ENCODE measurements at places on chromosomes 5 and 9.

DNA sequence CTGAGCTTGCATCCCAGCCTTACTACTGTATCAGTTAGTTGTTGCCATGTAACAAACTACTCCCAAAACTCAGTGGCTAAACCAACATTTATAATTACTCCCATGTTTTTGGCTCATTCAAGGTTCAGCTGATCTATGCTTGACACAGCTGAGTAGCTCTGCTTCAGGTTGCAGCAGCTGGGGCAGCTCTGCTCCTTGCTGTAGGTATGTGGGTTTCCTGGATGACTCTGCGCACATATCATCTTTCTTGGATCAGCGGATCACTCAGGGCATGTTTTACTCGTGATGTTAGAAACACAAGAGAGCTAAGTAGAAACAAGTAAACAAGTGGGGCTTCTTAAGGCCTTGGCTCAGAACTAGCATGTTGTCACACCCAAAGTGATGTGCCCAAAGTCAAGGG, 15.1 kb downstream of the TEK start:
- DNase-seq = no peak

GRCh38 chr5:156473269-156473908, 146.4 kb downstream of the SGCD start:
- DNase-seq = no peak

GRCh38 chr5:179373101-179373934, 28.1 kb upstream of the ADAMTS2 start:
- DNase-seq = no peak

GRCh38 chr9:111805830-111806241, 11.1 kb upstream of the SHOC1 start:
- DNase-seq = peak; percentile 17

DNA sequence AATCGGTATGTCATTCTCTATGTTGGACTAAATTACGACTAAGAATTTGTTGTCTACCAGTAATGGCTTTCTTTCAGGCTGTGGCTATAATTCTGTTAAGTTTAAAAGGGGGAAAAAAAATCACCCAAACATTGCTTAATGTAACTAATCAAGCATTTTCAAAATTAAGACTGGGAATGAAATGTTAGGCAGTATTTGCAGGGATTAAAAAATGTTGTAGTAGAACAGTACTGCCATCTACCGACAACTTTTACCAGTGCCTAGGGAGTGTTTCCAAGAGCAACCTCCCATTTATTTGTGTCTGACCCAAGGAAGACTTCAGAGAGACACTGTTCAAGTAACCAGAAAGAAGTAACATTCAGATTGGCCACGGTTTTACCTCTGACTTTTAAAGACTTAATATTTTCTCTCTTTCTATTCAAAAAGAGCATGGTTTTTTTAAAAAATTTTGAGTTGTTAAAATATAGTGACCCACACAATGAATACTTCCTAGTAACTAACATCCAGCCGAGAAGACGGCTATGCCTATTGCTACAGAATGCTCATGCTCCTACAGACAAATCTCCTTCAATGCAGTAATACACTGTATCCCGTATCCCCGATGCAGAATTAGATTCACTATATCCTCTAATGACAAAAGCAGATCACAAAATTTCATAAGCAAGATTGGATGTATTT, 92.4 kb downstream of the ARL15 start:
- peak; percentile 60 for DNase-seq

DNA sequence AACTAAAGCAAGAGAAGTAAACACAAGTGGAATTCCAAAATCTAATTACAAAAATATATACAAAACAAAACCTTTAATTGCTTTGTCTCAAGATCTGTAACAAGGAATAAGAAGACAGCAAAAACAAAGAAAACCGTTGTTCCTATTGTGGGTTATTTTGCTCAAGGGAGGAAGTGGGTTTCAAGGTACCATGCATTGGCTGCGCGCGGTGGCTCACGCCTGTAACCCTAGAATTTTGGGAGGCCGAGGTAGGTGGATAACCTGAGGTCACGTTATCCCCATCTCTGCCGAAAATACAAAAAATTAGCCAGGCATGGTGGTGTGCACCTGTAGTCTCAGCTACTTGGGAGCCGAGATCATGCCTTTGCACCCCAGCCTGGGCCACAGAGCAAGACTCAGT, 12.1 kb upstream of the IQGAP2 start:
- no peak for DNase-seq

- DNase-seq = no peak
These were observed 783.8 kb upstream of the WWC1 start for GRCh38 chr5:167507463-167508233.
